ENCODE measurements at places on chromosomes 1 and 21. TPM values are rescaled to one million over a fixed set of nuclear protein-coding genes. Genes with fewer than 3 reads are reported as not detected.

TMEM269 gene
- total RNA-seq, result 0.42 TPM

SLC5A3 gene
- total RNA-seq, result 23.3 TPM

NBL1 gene
- 10.5 TPM for total RNA-seq

LY9 gene
- not detected for total RNA-seq

S100A13 gene
- 63.6 TPM for total RNA-seq

COL24A1 gene
- total RNA-seq, result 1.1 TPM

VAMP3 gene
- 82.5 TPM for total RNA-seq

OLIG2 gene
- 1.4 TPM for total RNA-seq

DMBX1 gene
- total RNA-seq, result not detected

GRCh38 chr21:34795548-34796180, 126.9 kb downstream of the CLIC6 start:
- DNase-seq, result no peak

- DNase-seq, result no peak
These were observed 120.8 kb downstream of the GABPA start for GRCh38 chr21:25855576-25855975.

DNA sequence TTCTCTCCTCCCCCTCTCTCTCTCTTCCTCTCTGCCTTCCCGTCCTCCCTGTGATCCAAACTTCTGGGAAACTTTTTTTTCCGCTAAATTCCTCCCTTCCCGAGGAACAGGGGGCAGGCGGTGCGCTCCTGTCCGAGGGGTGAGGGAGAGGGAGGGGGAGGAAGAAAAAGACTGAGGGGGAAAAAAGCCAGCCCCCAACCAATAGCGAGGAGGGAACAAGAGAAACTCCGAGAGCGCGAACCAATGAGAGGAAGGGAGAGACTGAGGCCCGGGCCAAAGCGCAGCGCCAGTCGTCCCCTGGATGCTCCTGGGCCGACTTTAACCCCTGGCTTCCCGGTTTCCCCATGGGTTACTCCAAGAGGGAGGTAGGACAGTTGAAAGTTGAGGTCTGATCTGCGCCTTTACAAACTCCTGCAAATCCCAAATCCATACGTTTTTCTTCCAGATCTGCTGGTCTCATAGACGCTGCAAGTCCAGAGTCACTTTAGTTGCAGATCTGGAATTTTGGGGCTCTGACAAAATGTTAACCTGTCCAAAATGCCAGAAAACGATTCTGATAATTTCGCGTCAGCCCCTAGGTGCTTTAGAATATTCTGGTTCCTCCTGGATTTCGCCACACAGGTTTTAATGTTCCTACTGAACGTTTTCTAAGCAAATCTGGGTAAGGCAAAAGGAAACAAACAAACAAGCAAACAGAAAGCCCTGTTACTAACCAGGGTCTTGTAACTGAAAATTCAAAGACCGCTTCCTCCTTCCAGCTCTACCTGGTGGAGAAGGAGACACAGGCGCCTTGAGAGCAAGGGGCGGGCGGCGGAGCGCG, at the start of gene TBX15:
Gene TBX15 (minus strand): TSS at position 158 of the 820 bp plus-strand sequence. CDS start 548 bp downstream, outside the sequence.
- no peak for DNase-seq

GRCh38 chr1:27804791-27805190, 25.8 kb upstream of the PPP1R8 start:
- DNase-seq, result no peak

DNA sequence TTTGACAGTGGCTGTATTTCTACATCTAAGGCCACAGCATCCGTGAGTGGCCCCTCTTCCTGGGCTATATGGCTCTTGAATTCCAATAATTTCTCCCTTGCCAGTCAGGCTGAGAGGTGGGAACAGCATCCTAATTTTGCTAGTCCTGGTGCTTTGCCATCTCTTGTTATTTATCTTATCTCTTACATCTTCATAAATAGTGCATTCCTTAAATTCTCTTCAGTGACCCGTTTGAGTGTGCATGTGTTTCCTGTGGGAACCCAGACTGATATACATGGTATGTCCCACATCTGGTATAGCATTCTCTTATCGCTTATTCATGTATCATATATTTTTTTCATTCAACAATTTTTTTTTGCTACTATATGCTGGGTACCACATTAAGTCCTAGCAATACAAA, 9.9 kb downstream of the S100A11 start:
- DNase-seq, result no peak

DNA sequence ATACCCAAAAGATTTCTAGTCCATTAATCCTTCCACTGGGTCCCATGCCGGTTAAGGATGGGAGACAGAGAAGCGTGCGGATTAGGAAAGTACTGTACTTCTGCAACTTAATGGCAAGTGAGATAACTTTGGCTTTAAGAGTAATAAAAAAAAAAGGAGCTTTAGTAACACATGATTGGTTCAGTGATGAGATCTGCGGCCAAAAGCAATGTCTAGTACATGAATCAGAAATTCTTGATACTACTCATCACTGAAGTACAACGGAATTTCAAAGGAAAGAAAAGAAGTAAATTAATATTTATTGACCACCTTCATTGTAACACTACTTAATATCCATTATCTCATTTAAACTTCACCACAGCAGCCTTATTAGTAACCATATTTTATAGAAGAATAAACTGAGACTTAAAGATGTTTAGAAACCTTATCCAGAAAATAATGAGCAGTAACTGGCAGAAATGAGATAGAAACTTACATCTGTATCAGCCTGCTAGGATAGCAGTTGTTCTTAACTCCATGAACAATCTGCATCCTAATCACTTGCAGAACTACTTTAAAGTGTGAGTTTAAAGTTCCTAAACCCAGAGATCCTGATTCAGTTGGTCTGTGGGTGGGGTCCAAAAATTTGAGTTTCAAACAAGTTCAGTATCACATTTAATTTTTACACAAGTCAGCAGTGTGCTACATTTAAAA, 14.1 kb upstream of the NUF2 start:
- DNase-seq, result no peak

DNA sequence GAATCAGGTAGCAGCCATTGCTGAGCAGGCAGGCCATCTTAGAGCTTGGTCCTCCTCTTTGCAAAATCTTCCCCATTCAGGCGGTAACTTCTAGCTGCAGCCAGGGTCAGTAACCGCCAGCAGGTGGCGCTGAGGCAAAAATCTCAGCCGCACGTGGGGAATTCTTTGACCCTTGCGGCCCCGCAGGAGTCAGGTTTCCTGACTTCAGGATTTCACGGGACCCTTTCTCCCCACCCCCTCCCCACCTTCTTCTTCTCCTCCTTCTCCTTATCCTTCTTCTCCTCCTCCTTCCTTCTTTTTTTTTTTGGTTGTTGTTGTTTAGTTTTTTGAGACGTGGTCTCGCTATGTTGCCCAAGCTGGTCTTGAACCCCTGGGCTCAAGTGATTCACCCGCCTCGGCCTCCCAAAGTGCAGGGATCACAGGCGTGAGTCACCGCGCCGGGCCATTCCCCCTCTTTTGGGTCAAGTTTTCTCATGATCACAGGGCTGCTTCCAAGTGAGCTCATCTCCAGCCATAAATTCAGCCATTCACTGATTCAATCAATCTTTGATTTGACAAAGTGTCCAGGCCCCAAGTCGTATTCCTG, 33.4 kb upstream of the TENT5B start:
- peak; percentile 68 for DNase-seq

DNA sequence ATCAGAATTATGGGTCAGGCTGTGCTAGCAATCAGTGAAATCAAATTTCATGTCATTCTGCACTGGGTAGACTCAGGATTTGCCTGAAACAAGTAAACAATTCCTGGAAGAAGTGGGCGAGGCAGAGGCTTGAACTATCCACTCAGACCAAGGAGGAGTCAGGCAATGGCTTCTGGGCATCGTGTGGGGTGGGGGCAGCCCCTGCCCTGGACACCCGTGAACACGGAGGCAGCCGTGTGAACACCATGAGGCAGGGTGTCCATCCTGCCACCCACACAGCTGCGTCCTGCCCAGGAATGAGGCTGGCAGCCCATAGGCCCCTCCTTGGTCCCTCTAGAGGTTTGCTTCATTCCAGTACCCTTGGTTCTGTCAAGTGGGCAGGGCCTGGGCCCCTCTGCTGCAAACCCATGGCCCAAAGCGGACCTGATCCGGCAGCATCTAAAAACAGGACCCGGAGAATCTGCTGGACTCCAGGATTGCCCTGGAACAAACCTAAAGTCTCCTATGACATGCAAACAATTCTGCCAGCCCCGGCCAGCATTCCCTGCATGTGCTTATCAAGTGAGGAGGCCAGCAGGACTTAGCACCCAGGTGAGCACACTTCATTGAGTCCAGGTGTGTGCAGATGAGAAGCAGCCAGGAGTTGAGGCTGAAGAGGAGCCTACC, 69.5 kb downstream of the PDE9A start:
- DNase-seq, result no peak

GRCh38 chr1:60461925-60462595, 388.5 kb upstream of the C1orf87 start:
- DNase-seq, result no peak

DNA sequence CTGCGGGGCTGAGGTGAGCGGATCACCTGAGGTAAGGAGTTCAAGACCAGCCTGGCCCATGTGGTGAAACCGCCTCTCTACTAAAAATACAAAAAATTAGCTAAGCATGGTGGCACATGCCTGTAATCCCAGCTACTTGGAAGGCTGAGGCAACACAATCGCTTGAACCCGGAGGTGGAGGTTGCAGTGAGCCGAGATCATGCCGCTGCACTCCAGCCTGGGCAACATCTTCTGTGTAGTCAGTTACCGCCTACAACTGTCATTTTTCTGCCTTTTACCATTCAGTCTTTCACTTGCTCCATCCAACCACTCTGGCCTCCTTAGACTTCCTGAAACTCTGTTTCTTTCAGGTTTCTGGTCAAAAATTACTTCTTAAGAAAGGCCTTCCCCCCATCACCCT, 2.2 kb downstream of the MYCBP start:
- DNase-seq, result no peak

- DNase-seq, result no peak
These were observed 27.1 kb downstream of the TRAF5 start for GRCh38 chr1:211353562-211354212.

GRCh38 chr1:219657186-219657585, 44.3 kb upstream of the ZC3H11B start:
- DNase-seq, result no peak

DNA sequence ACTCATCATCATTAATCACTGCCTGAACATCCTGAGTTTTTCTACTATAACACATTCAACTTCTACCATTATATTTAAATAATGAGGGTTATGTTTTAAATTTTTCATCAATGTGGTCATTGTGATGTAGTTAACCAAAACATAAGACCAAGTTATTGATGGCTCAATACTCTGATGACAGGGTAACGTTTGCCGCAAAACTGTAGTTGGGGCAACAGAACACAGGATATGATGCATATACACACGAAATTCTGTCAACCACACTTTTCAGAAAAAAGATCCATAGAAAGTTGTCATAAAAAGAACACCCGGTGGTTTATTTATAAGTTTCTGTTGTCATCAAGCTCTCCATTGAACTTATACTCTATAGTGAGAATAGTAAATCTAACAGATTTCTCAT, 121.7 kb upstream of the COL11A1 start:
- no peak for DNase-seq

GRCh38 chr1:94677714-94678113, 136.2 kb upstream of the F3 start:
- no peak for DNase-seq

GRCh38 chr1:92409946-92410549, 76.7 kb downstream of the GFI1 start:
- DNase-seq, result no peak

DNA sequence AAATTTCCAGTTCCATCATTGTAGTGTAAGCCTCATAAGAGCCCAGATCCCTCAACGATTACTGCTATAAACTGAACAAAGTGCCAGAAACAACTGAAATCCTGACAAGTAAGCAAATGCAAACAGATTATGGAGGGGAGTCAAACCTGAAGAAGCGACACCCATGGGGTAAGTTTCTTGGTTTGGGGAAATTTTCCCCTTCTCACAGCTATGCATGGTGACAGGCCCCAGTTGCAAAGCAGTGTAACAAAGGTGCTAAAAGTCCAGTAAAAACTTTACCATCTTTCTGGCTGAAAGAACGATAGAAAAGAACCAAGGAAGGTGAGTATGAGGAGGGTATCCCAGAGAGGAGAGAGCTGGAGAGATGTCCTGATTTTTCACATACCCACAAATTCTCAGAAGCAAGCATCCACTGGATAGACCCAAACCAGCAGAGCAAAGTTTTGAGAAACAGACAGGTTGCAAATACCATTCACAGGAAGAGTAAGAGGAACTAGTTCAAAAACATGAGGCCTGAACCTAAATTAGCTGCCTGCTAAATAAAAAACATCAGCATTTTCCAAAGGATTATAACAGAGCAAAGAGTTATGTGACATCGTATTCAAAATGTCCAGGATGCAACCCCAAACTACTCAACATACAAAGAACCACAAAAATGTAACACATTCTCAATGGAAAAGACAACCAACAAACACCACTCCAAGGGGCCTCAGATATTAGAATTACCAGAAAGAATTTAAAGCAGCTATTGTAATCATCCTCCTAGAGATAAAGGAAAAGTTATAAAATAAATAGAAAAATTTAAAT, 14.5 kb downstream of the SCYL3 start:
- DNase-seq, result no peak

DNA sequence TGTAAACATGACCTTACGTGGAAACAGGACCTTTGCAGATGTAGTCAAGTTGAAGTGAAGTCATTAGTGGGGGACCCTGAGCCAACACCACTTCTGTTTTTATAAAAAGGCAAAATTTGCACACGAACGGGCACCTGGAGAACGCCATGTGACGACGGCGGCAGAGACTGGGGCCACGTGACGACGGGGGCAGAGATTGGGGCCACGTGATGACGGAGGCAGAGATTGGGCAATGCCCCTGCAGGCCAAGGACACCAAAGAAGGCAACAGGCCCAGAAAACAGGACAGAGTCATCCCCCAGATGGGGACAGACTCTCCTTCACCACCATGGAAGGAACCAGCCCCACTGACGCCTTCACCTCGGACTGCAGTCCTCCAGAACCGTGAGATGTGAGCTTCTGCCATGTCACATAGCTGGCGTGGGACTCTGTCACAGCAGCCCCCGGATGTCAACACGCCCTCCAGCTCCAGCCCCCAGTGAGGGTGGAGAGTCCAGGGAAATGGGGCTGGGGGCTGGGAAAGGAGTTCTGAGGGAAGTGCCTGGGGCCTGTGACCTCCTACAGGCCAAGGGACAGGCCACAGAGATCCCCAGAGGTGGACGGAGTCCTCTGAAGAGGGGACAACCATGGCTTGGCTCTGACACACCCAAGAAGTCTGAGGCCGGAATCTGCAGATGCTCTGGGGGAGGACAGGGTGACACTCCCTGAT, 4.0 kb downstream of the KRTAP12-4 start:
- DNase-seq, result no peak

GRCh38 chr1:19356266-19356665, 44.1 kb downstream of the SLC66A1 start:
- no peak for DNase-seq

- no peak for DNase-seq
These were observed 63.7 kb downstream of the MACF1 start for GRCh38 chr1:39268112-39268581.

- DNase-seq, result no peak
These were observed 48.7 kb downstream of the MRPS6 start for GRCh38 chr21:34122047-34122446.

GRCh38 chr1:225899044-225899925, 10.3 kb upstream of the LEFTY1 start:
- DNase-seq, result no peak

- no peak for DNase-seq
These were observed 27.6 kb upstream of the SIPA1L2 start for GRCh38 chr1:232657426-232658005.
